Cardiac muscle cell (in vitro differentiated cells and primary cell): ENCODE measurements at places on chromosomes 16 and 17. TPM values are rescaled to one million over a fixed set of nuclear protein-coding genes. Genes with fewer than 3 reads are reported as not detected.

The KRT12 gene
- not detected in 2 replicates for total RNA-seq

The TBC1D3B gene
- total RNA-seq, result 2.3 and 5.5 TPM in 2 replicates

The KRT40 gene
- not detected in 2 replicates for total RNA-seq

The TBC1D3C gene
- 4.0 TPM in 1 of 2 replicates, not detected in the other for total RNA-seq

The ABCA10 gene
- 0.04 TPM in 1 of 2 replicates, not detected in the other for total RNA-seq

The CACNA1G gene
- total RNA-seq, result 29.7 and 46.1 TPM in 2 replicates

The PRPF8 gene
- total RNA-seq, result 118 and 137 TPM in 2 replicates

GRCh38 chr17:50182783-50183420 lies 17.1 kb downstream of the SGCA start:
- peaks cover 18% of the 10 kb centered on the region for H3K4me1 ChIP-seq
- H3K27me3 ChIP-seq, result no peaks in the 10 kb centered on the region
- no peak overlapping the region for H3K27ac ChIP-seq
- H3K4me3 ChIP-seq, result no peak overlapping the region
- no peak for DNase-seq
- peaks cover 15% of the 10 kb centered on the region for H3K36me3 ChIP-seq

GRCh38 chr17:72294487-72294893 lies 173.7 kb downstream of the SOX9 start:
- H3K4me3 ChIP-seq, result no peak overlapping the region
- H3K27ac ChIP-seq, result no peak overlapping the region

DNA sequence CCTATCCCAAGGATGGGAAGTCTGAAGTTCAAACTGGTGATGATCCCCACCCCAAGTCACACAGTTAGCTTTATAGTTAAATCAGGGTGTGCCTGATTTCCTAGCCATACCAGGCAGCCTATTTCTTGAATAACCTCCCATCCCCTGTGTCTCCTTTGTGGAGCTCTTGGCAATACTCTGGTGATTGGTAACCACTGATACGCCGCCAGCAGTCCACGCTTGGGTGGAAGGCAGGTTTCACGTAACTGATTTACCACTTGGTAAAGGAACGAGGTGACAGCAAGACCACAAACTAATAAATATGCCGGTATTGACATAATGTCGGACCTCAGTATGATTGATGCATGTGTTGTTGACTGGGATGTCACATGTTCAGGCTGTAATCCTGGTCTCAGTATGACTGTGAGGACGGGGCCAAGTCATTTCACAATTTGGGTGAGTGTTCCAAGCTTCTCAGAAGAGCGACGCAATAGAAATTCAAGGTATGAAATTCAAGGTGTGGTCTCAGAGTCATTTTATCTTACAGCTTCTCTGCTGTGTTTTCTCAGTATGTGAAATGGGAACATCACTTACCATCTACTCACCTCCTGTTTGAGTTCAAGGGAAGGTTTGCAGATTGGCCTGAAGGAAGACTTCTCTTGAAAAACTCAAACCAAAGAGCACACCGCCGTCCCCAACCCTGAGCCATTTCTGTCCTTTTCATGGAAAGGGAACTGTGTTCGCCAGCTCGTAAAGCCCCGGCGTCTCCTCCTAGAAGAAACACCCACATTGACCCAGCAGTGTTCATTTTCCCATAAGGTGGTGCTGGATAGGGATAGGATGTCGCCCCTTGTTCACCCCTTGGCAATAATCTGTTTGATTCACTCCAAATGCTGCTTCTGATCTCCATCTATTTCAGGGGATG lies 678.9 kb downstream of the WWOX start:
- no peaks in the 10 kb centered on the region for H3K4me1 ChIP-seq
- no peaks in the 10 kb centered on the region for H3K27me3 ChIP-seq
- DNase-seq, result no peak
- no peak overlapping the region for H3K4me3 ChIP-seq
- H3K27ac ChIP-seq, result no peak overlapping the region
- no peaks in the 10 kb centered on the region for H3K36me3 ChIP-seq

DNA sequence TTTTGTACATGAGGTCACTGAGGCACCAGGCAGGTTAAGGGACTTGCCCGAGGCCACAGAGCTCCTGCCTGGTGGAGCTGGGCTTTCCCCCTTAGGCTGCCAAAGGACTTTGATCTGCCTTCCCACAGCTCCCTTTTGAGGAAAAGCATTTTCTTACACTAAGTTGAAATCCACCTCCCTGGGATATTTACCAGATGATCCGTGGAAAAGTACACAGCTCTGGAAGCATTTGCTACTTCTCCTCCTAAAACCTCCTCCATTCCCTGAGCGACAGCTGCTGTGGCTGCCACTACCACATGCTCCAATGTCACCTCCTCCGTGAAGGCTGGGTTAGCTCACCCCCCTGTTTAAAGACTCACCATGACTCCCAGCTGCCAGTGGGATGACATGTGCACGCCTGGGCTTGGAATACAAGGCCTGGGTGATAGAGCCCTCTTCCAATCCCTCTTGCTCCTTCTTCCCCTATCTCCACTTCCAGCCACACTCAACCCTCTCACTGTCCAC lies 1.2 kb upstream of the MPRIP start:
- no peaks in the 10 kb centered on the region for H3K27me3 ChIP-seq
- H3K4me3 ChIP-seq, result no peak overlapping the region
- H3K36me3 ChIP-seq, result no peaks in the 10 kb centered on the region

DNA sequence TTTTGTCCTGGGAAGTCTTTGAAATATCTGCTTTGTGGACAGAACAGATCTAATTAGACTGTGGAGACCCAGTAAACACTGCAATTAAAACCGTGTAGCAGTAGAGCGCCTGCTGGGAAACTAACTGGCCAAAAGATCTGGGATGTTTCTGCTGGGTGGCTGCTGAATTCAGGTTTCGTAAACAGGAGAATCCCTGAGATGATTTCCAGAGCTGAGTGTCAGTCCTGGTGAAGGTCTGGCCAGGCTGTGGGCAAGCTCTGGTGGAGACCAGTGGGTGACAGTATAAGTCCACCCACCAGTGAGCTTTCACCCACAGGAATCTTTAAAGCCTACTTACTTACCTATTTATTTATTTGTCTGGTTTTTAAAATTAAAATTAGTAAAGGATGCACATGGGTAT lies 257.2 kb downstream of the IRF8 start:
- peaks cover 2% of the 10 kb centered on the region for H3K4me1 ChIP-seq
- H3K27ac ChIP-seq, result no peak overlapping the region
- no peak for DNase-seq
- no peaks in the 10 kb centered on the region for H3K36me3 ChIP-seq

DNA sequence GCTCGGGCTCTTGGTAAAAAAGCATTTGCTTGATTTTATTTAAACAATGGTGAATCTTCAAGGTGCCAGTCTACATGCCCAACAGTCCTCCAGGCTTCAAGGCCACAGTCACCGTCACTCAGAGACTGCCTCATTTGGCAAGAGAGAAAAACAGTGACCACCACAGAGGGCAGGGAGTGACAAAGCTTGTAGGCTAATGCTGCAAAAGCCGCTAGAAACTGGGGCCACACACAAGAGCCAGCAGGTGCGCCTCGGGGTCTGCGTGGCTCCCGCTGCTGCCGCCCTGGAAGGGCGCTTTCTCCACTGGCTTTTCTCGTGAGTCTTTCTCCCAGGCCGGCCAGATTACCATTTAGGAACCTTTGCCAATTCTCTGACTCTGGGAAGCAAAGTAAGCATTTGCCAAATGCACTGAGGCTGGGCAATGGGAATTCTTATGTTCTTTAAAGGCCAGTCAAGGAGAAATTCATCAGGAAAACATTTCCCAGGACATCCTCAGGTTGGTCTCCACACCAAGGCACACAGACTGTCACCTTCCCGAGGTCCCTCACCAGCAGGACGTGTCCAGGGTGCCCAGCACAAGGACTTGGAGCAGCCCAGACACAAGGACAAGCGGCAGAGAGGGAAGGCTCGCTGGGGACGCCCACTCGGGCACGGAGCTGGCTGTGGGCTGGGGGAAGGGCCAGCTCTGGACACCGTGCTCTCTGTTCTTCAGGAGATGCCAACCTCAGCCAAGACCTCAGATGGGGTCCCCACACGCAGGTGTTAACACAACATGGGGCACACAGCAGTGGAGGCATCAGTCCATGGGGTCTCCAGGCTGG lies 12.5 kb upstream of the C16orf95 start:
- H3K27ac ChIP-seq, result no peak overlapping the region
- H3K4me1 ChIP-seq, result no peaks in the 10 kb centered on the region
- DNase-seq, result no peak
- H3K27me3 ChIP-seq, result no peaks in the 10 kb centered on the region
- no peak overlapping the region for H3K4me3 ChIP-seq

- H3K27me3 ChIP-seq, result no peaks in the 10 kb centered on the region
- no peak for DNase-seq
- no peak overlapping the region for H3K4me3 ChIP-seq
Measured at GRCh38 chr17:72021417-72022041, 99.3 kb upstream of the SOX9 start.

- H3K27me3 ChIP-seq, result no peaks in the 10 kb centered on the region
- no peak overlapping the region for H3K4me3 ChIP-seq
- DNase-seq, result no peak
Measured at GRCh38 chr16:54201200-54201599, 85.4 kb downstream of the IRX3 start.

DNA sequence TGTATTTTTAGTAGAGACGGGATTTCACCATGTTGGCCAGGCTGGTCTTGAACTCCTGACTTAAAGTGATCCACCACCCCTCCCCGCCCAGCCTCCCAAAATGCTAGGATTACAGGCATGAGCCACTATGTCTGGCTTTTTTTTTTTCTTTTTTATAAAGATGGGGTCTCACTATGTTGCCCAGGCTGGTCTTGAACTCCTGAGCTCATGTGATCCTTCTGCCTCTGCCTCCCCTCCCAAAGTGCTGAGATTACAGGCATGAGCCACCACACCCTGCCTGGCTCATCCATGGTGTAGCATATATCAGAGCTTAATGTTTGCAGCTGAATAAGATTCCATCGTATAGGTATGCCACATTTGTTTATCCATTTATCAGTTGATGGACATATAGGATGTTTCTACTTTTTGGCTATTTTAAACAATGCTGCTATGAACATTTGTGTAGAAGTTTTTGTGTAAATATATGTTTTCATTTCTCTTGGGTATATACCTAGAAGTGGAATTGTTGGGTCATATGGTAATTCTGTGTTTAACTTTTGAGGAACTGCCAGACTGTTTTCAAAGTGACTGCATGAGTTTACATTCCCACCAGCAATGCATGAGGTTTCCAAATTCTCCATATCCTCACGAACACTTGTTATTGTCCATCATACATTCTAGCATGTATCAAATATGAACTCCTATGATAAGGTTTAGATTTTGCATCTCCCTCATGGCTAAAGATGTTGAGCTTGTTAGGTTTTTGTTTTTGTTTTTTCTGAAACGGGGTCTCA lies 55.7 kb upstream of the HAS3 start:
- DNase-seq, result no peak
- no peak overlapping the region for H3K4me3 ChIP-seq
- no peaks in the 10 kb centered on the region for H3K27me3 ChIP-seq

DNA sequence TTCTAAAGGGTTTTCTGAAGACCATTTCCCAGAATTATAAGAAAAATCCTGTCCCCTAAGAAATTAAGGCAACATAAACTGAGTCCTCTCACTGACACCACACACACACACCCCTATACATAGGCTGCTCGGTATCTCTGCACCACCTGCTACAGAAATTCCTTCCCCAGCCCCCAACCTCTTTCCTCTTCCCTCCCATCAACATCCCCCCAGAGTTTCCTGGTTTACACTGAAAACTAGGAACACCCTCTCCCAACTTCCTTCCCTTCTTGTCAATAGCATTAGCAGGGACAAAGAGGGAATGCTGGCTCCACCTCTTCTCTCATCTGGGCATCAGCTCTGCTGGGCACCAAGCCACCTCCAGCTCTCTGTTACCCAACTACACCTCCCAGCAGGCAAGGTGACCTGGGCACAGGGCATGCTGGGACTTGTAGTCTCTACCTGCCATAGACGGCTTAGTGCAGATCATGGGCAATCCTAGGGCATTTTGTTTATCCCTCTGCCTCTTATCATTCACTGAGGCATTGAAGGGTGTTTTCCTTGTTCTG lies 15.7 kb downstream of the CAVIN1 start:
- no peak overlapping the region for H3K27ac ChIP-seq
- no peaks in the 10 kb centered on the region for H3K27me3 ChIP-seq
- H3K36me3 ChIP-seq, result no peaks in the 10 kb centered on the region
- no peaks in the 10 kb centered on the region for H3K4me1 ChIP-seq

- no peak overlapping the region for H3K4me3 ChIP-seq
- H3K27me3 ChIP-seq, result no peaks in the 10 kb centered on the region
- H3K36me3 ChIP-seq, result no peaks in the 10 kb centered on the region
- no peaks in the 10 kb centered on the region for H3K4me1 ChIP-seq
Measured at GRCh38 chr17:63647936-63648335, 25.7 kb downstream of the MAP3K3 start.

DNA sequence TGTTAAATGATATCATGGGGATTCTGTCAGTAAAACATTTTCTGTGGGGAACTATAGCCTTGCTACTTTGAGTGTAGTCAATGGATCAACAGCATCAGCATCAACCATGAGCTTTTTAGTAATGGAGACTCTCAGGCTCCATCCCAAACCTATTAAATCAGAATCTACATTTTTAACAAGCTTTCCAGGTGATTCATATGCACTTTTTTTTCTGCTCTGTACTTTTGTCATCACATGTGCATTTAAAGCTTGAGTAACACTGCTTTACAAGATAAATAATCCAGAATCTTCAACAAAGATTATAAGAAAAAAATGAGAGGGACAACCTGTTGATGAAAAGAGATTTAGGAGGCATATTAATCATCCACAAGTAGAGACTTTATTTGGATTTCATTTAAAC lies 23.5 kb downstream of the NUP93 start:
- no peak for DNase-seq
- no peaks in the 10 kb centered on the region for H3K36me3 ChIP-seq
- H3K4me3 ChIP-seq, result no peak overlapping the region
- H3K27me3 ChIP-seq, result no peaks in the 10 kb centered on the region
- no peak overlapping the region for H3K27ac ChIP-seq
- peaks cover 18% of the 10 kb centered on the region for H3K4me1 ChIP-seq

DNA sequence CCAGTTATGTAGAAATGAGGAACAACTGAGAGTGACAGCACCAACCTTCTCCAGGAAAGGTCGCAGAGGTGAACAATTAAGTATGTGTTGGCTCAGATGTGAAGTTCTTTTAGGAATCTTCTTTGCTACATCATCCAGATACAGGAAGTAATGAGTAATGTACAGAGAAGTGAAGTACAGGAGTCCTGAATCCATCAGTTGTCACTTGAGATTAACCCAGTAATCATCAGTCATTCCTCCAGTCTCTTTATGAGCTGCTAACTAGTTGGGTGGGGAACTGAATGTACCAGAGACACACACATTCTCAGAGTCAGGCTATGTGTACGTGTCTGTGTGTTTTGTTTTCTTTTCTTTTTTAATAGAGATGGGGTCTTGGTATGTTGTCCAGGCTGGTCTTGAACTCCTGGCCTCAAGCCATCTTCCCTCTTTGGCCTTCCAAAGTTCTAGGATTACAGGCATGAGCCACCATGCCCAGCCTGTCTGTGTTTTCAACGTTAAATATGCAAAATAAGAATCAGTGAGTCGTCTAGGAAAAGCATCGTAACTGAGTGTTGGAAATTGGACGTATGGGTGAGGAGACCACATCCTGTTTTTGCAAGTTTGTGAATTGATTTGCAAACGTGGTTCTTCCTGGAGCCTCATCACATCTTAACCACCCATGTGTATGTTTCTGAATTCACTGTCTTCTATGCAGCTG lies 19.9 kb downstream of the ZNF200 start:
- H3K36me3 ChIP-seq, result no peaks in the 10 kb centered on the region
- H3K27me3 ChIP-seq, result no peaks in the 10 kb centered on the region
- no peak for DNase-seq
- no peaks in the 10 kb centered on the region for H3K4me1 ChIP-seq

GRCh38 chr16:47230296-47230695 lies 86.6 kb upstream of the NETO2 start:
- H3K27ac ChIP-seq, result no peak overlapping the region
- peaks cover 17% of the 10 kb centered on the region for H3K4me1 ChIP-seq
- H3K27me3 ChIP-seq, result no peaks in the 10 kb centered on the region
- no peak overlapping the region for H3K4me3 ChIP-seq
- DNase-seq, result no peak
